ENCODE measurements at places on chromosomes 2 and 18. TPM values are rescaled to one million over a fixed set of nuclear protein-coding genes. Genes with fewer than 3 reads are reported as not detected.

Gene SEMA4F
- 7.4 TPM for total RNA-seq

Gene KCNJ13
- not detected for total RNA-seq

Gene IL1F10
- total RNA-seq: not detected

GRCh38 chr2:57181315-57182038 lies 865.1 kb upstream of the VRK2 start:
- no peaks in the 10 kb centered on the region for H3K27me3 ChIP-seq
- no peaks in the 10 kb centered on the region for H3K36me3 ChIP-seq
- no peak overlapping the region for H3K4me3 ChIP-seq
- H3K27ac ChIP-seq: no peak overlapping the region
- no peak for DNase-seq

Gene IL36B
- total RNA-seq: not detected

DNA sequence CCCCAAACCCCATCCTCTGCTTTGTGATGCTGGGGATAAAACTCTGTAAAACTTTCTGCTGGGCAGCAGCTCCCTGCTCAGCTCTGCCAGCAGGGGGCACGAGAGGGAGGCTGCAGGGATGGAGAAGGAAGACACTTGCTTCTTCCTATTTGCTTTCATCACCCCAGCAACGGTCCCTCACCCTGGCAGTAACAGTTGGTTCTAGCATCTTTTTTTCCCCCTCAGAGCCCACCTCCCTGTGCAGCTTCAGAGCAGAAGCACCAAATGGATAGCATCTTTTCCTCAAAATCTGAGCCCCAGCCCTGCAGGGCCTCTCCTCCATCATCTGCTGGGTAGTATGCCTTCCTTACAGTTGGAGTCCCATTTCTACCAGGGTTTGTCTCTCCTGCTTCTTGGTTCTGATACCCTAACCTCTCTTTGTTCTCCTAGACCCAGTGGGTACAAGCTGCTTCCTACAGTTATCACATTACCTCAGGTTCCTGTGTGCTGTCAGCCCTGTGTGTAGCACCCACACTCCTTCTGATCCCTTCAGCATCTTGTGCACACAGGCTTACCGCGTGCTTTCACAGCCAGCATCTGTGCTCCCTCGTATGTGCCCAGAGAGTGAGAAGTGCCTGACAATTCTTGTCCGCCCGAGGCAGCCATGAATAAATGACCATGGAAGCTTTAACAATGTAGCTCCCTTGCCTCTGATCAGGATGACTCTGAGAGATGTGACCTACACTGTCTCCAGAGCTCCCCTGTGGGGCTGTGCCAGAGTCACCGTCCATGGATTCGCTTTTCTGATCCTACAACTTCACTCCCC lies 14.5 kb downstream of the CKAP2L start:
- peaks cover 50% of the 10 kb centered on the region for H3K36me3 ChIP-seq
- no peak overlapping the region for H3K27ac ChIP-seq
- H3K27me3 ChIP-seq: no peaks in the 10 kb centered on the region
- peaks cover 12% of the 10 kb centered on the region for H3K4me1 ChIP-seq
- peak; percentile 92 for DNase-seq

GRCh38 chr2:190740449-190740848 lies 91.6 kb downstream of the NAB1 start:
- H3K4me1 ChIP-seq: peaks cover 15% of the 10 kb centered on the region
- H3K27ac ChIP-seq: no peak overlapping the region
- no peak for DNase-seq
- H3K36me3 ChIP-seq: no peaks in the 10 kb centered on the region
- no peak overlapping the region for H3K4me3 ChIP-seq

DNA sequence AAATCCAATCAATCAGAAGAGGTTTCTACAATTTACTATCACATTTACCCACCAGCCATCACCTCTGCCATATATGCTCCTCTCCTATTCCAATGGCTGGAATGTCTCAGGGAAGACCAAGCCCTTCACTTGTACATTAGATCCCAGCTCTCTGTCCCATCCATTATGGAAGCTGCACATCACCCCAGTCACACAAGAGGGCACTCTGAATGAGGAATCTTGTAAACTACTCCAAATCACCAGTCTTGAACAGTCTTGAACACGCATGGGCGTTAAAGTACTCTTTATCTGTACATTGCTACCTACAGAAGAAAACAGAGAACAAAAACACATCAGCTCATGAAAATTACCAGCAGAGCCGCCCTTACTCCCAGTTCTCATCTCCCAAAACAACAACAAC lies 38.7 kb downstream of the ZC3H8 start:
- H3K27ac ChIP-seq: no peak overlapping the region
- peaks cover 3% of the 10 kb centered on the region for H3K4me1 ChIP-seq
- H3K4me3 ChIP-seq: no peak overlapping the region

GRCh38 chr2:224392545-224392944 lies 9.4 kb downstream of the FAM124B start:
- no peak for DNase-seq
- no peak overlapping the region for H3K4me3 ChIP-seq
- no peaks in the 10 kb centered on the region for H3K27me3 ChIP-seq
- no peak overlapping the region for H3K27ac ChIP-seq
